Activated naive CD4-positive, alpha-beta T cell treated with anti-CD3 and anti-CD28 coated beads, Interleukin-2, amount 50 U/mL, for 16 hours (primary cell): ENCODE measurements at places on chromosomes 16 and 17.

DNA sequence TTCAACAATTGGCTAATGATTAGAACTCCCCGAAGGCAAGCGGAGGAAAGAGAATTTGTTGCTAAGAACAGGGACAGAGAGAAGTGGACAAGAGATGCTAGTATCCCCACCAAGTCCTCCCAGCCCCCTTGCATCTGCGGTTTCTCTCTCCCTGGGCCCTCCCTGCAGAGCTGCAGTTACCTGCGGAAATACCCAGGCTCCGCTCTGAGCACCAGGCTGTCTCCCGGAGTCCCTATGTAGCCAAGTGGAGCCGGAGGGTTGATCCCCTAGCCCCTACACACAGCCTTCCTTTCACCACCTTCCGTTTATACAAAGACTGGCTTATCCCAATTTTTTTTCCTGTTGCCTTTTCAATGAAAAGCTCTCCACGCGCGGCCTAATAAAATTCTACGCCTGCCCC is 834.4 kb downstream of the KCNJ2 start:
- DNase-seq, result no peak

DNA sequence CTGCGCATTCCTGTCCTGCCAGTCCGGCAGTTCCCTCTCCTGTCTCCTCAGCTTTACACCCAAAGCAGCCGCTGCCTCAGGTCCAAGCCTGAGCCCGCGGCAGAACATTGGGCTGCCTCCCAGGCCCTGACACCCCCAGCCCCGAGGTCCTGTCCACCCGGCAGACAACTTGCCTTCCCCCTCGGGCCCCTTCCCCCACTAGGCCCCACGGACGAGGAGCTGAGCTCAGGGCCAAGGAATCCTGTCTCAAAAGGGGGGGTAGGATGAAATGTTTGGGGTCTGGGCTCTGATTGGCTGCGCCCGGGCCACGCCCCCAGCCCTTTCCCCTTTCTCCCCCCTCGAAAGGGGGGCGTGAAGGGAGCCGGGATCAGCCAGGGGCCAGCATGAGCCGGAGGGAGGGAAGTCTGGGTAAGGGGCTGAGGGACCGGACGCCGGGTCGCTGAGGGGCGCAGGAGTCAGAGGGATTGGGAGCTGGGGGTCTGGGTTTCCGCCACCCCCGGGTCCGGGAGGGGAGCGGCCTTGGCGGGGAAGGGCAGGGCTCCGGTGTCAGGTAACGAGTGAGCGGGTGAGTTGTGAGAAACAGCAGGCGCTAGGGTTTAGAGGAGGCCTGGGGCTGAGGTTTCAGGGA is at the start of gene CTF1:
CTF1 (plus strand) TSS at position 354 of the 628 bp plus-strand sequence; CDS start at position 384, 30 bp downstream.
- no peak for DNase-seq

- DNase-seq, result no peak
Measured at GRCh38 chr17:19753661-19754463, 5.8 kb upstream of the ALDH3A1 start.

DNA sequence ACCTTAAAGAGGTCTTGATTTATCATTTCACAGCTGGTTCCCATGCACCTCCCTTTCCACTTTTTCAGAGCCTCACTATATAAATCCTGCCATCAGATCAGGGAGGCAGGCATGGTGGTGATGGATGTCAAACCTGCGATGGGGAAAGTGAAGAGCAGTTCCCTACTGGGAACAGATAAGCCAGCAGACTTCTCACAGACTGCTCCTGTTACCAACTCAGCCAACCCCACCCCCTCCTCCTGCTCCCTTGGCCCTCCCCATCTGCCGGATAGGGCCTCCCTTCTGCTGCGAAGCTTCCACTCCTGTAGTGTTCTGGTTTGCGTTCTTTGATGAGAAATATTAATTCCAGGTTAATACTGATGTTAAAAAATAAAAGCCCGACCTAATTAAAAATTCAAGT is 232.1 kb downstream of the STX8 start:
- no peak for DNase-seq

- DNase-seq, result no peak
Measured at GRCh38 chr17:31674717-31675349, 184.2 kb downstream of the COPRS start.

DNA sequence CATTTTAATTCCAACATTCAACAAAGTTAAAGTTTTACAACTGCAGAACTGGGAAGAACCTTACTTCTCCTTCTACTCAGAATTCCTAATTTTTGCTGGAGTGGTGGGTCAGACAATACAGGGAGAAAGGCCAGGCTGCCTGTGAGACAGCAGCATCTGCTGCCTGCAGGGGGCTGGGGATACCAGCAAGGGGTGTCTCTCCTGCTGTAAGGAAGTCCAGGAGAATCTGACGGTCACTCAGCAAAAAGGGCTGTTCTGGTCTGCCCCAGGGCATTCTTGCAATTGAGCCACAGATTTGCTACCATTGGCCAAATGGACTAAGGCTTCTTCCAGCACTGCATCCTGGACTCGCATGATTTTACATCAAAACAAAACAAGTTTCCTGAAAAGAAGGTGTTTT is 426.6 kb upstream of the CDH11 start:
- no peak for DNase-seq

DNA sequence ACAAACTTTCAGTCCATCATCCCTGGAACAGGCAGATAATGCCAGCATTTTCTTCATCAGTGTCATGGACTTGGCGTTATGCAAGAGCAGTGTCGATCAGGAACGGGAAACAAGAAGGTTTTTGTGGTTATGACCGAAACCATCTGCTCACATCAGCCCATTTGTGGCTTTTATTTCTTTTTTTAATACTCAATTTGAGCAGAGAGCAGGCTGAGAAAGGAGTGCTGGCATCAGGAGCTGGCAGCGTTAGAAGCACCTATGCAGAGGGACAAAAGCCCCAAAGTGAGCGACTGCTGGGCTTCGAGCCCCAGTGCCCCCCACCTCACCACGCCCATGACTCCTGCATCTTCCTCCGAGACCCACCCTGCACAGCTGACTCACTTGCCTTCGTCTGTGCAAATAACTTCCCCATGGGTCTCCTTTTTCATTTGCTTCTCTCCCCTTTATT is 16.2 kb upstream of the CD300E start:
- DNase-seq, result no peak

- no peak for DNase-seq
Measured at GRCh38 chr17:41785859-41786226, 668 bp downstream of the JUP start.

- DNase-seq, result no peak
Measured at GRCh38 chr16:27549464-27549745, 308 bp downstream of the GTF3C1 start.

DNA sequence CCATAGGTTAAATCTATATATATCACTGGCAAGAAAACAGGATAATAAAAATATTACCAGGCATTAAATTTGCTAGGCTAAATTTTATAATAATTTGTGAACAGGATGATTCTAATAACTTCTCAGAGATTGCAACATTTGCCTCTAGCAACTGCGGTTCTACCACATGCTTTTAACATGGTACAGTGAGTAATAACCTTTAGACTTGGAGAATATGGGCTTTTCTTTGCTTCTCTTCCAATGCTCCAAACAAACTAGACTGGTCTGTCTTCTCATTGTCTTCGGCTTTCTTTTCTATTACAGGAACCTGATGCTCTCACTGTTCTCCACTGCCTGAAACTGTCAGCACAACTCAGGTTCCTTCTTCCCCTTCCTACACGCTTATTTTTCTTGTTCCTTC is 80.6 kb downstream of the CA4 start:
- DNase-seq, result no peak

- DNase-seq, result no peak
Measured at GRCh38 chr17:44787271-44787940, 28.6 kb downstream of the ADAM11 start.

GRCh38 chr17:74474043-74474792 is 7.8 kb downstream of the CD300A start:
- DNase-seq, result no peak

- no peak for DNase-seq
Measured at GRCh38 chr17:41065829-41066624, at the start of gene KRTAP2-4. Gene KRTAP2-4 (minus strand): TSS chr17:41065879. CDS start chr17:41065845, 34 bp downstream.

- DNase-seq, result no peak
Measured at GRCh38 chr17:60750640-60751039, 73.0 kb downstream of the BCAS3 start.

- no peak for DNase-seq
Measured at GRCh38 chr17:74089869-74090464, 113.5 kb upstream of the RPL38 start.

- no peak for DNase-seq
Measured at GRCh38 chr17:76870377-76870714, 2.1 kb downstream of the MGAT5B start.

GRCh38 chr16:2518823-2519710 is 1.1 kb upstream of the AMDHD2 start:
- DNase-seq, result no peak

DNA sequence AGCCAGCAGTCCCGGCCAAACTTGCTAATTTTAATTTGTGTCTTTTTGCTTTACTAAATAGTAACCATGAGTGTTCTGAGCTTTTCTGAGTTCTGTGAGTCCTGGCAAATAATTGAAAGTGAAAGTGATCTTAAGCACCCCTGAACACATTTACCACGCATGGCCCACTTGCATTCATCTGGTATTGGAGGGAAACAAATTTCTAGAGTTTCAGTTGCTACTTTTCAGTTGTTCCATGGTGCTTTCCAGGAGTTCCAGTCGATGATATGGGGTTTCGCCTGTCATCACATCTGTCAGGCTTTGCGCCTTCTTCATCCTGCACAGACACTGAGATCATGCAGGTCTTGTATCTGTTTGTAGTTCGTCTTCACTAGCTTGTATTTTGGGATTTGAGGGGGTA is 44.1 kb downstream of the CRLF3 start:
- peak; percentile 30 for DNase-seq

GRCh38 chr17:42553161-42553818 is 567 bp downstream of the HSD17B1 start:
- DNase-seq, result no peak

- no peak for DNase-seq
Measured at GRCh38 chr16:48911700-48912099, 301.7 kb upstream of the N4BP1 start.

DNA sequence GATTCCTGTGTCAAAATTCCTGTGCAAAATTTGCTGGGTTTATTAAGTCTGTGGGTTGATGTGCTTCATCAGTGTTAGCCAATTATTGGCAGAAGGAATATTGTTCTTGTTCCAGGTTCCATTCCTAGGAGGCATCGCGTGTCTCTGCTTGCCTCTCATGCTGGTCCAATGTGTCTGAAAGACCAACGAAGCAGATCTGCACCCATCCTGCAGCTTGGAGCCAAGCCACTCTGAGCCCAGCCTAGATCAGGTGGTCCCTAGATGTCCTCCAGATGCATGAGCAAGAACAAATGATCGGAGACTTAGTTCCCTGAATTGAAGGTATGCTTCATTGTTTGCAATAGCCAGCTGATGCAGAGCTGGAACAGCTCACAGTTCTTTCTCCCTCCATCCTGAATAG is 10.5 kb upstream of the PIK3R6 start:
- no peak for DNase-seq

DNA sequence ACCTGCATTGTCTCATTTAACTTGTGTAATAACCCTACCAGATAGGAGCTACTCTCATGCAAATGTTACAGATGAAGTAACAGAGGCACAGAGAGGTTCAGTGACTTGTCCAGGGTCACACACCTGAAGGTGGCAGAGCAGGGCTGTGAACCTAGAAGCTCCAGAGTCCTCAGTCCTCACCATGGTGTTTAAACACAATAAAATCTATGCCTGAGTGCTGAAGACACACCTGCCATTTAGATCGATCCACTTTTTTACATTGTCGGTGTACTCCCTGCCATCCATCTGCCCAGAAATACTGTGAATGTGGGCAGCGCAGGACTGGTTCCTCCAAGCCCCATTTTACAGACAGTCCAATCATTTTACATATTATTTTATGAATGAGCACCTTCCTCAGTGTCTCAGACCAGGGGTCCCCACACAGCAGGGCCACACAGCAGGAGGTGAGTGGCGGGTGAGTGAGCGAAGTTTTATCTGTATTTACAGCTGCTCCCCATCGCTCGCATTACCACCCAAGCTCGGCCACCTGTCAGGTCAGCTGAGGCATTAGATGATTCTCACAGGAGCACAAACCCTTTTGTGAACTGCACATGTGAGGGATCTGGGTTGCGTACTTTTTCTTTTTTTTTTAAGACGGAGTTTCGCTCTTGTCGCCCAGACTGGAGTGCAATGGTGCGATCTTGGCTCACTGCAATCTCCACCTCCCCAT is 5.6 kb downstream of the IL4R start:
- DNase-seq, result no peak

- DNase-seq, result no peak
Measured at GRCh38 chr16:78455861-78456260, 356.4 kb downstream of the WWOX start.

DNA sequence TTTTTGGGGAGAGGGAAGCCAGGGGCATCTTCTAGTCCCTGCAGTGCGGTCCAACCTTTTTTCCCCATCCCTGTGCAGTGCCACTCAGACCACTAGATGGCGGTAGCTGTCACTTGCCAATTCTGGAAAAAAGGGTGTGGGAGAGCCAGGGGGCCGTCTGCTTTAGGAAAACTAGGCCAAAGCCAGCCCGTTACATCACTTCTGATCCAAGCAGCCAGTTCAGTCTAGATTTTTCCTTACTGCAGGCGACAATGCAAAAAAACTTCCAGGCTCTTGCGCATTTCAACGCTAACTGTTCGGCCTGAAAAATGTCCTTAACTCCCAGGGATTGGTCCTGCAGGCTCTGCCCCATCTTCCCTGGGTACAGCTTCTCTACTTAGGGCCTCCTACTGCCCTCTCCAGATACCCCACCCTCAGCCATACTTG is 69.2 kb upstream of the CES5A start:
- DNase-seq, result peak; percentile 22

- no peak for DNase-seq
Measured at GRCh38 chr17:40033339-40033738, 18.1 kb downstream of the CSF3 start.

DNA sequence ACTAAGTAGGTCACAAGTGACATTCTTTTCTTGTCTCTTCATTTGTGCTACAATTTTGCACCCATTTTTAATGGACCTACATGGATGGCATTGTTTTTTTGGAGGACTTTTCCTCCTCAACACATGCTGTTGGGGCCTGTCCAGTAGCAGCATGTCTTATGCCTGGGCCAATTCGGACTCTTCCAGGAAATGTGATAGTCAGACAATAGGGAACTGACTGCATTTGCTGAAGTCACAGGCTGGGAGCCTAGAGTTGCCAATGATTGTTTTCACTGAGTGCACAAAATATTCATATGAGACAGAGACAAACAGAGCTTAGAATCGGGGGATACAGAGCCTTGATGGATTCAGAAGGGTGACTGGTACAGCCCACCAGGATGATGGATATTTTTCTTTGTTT is 867.3 kb upstream of the GOT2 start:
- DNase-seq, result no peak

- DNase-seq, result no peak
Measured at GRCh38 chr17:48567646-48568354, 10.3 kb downstream of the HOXB4 start.

- DNase-seq, result no peak
Measured at GRCh38 chr17:8420041-8420934, 15.4 kb upstream of the NDEL1 start.
